NCI-H1694 treated with DMSO at 0.1 percent for 48 hours (cell line): ENCODE measurements at places on chromosomes 13 and 19.

GRCh38 chr13:69168436-69168835 lies 939.2 kb upstream of the ATXN8OS start:
- DNase-seq, result no peak

DNA sequence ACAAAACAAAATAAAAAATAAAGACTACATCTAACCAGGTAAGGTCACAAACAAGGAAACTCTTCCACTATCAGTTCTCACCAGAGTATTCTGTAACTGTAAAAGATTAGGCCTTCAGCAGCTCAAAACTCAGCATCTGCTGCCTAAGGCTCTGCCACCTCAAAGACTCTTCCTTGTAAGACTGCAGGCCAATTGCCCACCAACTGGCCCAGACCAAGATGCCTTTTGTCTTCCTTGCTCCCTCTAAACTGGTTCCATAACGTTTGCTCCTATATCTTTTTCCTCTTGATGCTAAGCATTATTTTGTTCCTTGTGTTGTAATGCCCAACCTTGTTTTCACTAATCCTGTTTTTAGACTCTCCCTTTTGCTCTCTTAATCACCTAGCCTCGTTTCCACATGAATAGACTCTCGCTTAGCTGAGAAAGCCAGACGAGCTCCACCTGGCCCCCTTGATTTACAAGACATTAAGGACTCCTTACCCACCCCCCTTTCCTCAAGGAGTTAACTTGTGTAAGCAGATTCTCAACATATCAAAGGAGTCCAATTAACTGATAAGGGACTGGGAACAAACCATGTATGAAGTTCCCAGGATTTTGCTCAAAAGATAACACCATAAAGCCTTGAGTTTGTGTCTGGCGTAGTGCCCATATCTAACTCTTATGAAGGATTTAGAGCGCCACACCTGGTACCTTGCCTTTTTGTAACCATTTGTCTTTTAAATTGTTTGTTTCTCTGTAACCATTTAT lies 1.5 kb downstream of the ZNF814 start:
- no peak for DNase-seq

DNA sequence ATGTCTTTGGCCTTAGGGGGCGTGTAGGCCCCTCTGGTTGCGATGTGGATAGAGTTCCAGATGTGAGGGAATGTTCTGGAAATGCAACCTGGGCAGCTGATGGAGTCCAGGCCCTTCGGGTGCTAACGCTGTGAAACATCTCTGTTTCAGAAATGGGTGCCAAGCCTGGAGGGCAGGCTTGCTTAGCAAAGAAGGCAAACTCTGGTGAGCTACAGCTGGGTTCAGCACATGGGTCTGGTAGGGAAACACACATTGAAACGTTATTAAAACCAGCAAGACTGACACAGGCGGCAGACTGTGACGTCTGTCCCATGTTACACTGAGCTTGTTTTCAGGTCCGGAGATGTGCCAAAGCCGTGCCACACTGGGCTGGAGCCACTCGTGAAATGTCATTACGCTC lies 8.6 kb upstream of the CDC16 start:
- DNase-seq, result no peak

- DNase-seq, result no peak
These were observed 83.7 kb downstream of the NUFIP1 start for GRCh38 chr13:44905556-44905955.

- no peak for DNase-seq
These were observed 14.3 kb upstream of the LRRC63 start for GRCh38 chr13:46197299-46198048.

DNA sequence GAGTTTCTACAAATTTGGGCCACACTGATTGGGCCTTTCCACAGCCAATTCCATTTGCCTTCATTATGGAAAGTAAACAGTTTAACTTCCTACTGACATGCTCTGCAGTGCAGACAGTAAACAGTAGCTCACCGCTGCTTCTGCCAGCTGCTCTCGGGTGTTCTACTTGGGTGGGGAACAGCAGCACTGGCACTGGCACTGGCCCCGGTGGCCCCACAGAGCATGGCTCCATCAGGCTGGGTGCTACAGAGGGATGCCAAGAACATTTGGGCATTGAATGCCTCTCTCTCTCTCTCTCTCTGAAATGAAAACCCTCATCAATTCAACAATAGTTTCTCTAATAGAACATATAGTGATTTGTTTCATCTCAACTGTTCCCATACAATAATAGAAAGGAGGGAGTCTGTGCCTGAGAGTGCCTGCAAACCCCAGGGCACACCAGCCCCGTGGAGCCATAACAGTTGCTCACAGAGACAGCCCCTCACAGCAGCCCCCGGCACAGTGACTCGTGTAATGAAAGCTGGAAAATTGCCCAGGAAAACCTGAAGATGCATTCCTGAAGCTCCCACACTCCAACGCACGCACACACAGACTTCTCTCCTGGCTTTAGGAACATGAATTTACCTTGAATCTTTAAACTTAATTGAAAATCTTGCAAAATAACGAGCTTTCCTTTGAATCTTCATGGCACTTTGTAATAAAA lies 38.2 kb upstream of the GJB6 start:
- DNase-seq, result no peak

GRCh38 chr13:72104656-72105180 lies 237.7 kb upstream of the DACH1 start:
- DNase-seq, result no peak

DNA sequence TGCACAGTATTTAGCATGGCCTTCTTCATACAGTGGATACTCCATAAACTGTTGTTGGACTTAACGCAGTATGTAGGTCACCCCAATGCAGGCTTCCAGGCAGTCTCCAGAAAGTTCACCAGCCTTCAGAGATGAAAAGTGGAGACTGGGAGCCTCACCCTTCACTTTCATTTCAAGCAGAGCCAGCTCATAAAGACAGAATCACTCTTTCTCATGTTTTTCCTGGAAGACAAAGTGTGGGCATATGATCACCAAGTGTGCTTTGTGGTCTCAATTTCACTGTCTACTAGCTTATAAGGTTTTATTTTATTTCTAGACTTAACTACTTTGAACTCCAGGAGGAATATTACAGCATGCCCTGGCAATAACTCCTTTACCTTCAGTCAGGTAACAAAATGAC lies 26.3 kb upstream of the TNFSF11 start:
- DNase-seq, result no peak

DNA sequence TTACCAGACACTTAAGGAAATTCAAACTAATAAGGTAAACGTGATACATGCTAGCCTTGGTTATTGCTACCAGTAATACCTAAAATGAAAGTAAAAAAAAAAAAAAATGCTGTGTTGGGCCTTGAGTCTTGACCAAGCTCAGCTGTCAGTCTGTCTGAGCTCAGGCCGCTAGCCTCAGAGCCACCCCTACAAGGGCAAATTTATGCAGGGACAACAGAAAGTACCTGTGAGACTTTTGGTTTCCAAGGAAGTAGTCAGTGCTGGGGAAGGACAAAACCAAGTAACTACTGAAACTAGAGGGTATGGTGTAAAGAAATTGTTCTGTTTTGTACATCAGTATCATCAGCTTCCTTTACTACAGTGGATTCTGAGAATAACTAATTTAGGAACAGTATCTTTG lies 134.3 kb upstream of the SLITRK5 start:
- no peak for DNase-seq

- DNase-seq, result no peak
These were observed 130.2 kb downstream of the MIPEP start for GRCh38 chr13:23758798-23759527.

- DNase-seq, result no peak
These were observed 132.7 kb downstream of the ZDHHC20 start for GRCh38 chr13:21326155-21327031.

GRCh38 chr13:74077792-74078191 lies 56.4 kb downstream of the KLF12 start:
- DNase-seq, result no peak

GRCh38 chr19:9791552-9792205 lies 23.1 kb upstream of the ZNF846 start:
- no peak for DNase-seq

DNA sequence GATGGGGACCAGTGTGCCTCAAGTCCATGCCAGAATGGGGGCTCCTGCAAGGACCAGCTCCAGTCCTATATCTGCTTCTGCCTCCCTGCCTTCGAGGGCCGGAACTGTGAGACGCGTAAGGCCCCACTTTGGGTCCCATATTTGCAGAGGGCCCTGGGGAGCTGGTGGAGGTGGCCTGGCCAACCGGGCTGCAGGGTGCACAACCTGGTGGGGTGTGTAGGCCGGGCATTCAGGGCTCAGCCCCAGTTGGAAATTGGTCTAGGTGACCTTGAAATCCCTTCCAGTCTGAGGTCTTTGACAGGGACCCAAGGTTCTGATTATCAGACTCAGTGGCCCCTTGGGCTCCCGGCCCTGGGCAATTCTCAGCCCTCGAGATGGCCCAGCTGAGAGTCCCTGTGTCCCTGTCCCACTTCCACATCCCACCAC lies 8.3 kb downstream of the F7 start:
- DNase-seq, result no peak

DNA sequence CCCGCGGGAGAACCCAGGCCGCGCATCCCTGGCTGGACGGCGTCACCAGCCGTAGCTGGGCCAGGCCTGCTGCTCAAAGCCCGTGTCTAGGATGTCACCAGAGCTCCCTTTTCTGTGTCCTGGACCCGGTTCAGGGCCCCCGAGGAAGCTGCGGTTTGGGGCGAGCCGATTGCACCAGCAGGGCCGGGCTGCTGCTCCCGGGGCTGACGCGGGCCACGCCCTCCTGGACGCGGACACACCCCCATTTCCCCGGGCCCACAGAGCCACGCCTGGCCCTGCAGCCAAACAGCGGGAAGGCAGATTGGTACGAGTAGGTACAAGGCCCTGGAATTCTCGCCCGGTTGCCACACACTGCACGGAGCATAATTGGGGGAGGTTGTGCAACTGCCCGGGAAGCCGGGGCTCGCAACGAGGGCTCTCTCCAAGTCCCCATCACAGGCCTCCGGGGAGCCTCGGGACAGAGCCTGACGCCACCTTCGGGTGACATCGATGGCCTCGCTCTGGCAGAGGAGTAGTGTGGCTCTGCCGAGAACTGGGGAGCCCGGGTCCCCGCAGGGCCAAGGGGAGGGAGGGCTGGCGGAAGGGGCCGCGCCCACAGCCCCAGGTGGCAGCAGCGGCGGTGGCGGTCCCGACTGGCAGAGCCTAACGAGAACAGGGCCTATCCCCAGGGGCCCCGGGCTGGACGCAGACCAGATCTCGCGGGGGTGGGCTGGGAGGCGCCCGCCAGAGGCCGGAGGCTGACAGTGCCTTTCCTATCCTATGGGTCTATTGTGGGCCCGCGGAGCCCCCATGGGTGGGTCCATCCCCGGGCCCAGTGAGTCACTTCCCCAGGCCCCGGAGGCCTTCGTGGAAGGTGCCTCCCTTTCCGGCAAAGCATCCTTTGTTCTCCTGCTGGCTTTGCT lies 23.5 kb downstream of the KCTD15 start:
- no peak for DNase-seq

- DNase-seq, result no peak
These were observed 837 bp downstream of the GNA15 start for GRCh38 chr19:3136684-3137055.

DNA sequence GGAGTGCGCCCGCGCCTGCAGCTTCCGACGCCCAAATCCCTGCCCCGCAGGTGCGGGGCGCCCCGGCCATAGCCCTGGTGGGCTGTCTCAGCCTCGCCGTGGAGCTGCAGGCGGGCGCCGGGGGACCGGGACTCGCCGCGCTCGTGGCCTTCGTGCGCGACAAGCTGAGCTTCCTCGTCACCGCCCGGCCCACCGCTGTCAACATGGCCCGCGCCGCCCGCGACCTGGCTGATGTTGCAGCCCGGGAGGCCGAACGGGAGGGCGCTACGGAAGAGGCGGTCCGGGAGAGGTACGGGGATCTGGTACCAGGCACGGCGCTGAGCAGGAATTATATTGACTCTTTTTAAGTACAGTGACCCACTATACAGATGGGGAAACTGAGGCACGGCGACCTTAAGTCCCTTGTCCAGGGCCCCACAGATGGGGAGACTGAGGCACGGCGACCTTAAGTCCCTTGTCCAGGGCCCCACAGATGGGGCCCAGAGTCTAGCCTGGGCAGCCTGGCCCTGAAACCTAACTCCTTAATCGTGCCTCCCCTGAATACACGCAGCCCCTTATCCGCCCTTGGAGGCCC lies 586 bp downstream of the MRI1 start:
- no peak for DNase-seq

- no peak for DNase-seq
These were observed 61.1 kb upstream of the FAM216B start for GRCh38 chr13:42720113-42720857.

GRCh38 chr13:92609376-92609775 lies 617.2 kb upstream of the GPC6 start:
- DNase-seq, result no peak

DNA sequence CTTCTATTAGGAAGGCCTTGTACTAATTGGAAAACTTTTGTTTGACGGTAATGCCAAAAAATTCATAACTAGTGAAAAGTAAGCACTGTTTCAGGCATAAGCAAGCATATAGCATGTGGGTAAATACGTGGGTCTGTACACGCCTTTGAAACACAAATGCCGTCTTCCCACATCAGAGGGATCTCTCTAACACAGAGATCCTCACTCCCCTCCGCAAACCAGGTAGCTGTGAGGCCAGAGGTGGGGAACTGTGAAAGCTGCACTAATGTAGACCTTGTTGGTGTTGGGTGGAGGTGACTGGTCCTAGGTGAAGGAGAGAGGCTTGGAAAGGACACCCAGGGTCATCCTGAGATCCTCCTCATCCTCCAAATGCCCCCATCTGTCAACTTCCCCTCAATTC lies 16.0 kb upstream of the POU2F2 start:
- DNase-seq, result no peak

DNA sequence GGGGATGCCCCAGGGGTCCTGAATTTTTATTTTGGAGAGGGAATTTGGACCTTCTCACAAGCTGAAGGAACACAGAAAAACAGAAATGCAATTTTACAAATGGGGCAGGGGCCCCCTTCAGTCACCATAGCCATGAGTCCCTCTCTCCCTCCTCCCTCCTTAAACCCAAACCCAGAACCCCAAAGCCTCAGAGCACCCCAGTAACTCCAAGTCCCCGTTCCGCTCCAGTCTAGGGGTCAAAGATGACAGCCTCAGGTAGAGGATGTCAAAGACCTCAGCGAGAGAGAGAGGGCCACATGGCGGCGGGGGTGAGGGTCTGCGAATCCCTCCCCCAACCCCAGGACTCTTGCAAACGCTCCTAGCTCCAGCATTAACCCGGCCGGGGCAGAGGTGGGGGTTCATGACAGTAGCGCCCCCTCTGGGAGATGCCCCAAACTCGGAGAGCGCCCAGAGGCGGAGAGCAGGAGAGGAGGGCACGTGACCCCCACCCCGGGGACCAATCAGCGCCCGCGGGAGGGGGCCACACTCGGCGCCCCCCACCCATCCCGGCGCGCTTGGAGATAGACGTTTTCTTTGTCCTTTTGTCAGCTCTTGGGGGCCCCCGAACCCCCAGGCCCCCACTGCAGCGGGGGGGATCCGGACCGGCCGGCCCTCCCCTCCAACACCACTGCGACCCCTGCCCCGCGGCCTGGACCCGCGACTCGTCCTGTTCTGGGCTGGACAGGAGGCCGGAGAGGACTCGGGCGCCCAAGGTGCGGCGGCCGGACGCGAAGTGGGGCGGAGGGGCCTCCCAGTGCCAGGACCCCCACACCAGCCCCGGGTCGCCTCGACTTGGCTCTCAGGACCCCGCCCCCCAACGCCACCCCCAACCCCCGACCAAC lies 20.8 kb upstream of the SEMA6B start:
- DNase-seq, result peak; percentile 16

- DNase-seq, result no peak
These were observed 667 bp downstream of the ZNF878 start for GRCh38 chr19:12052091-12052496.

- DNase-seq, result no peak
These were observed 115.6 kb upstream of the NBEA start for GRCh38 chr13:34826432-34826831.

GRCh38 chr13:41313659-41314197 lies 2.7 kb downstream of the NAA16 start:
- no peak for DNase-seq
